ENCODE measurements at places on chromosomes 1 and 21.

DNA sequence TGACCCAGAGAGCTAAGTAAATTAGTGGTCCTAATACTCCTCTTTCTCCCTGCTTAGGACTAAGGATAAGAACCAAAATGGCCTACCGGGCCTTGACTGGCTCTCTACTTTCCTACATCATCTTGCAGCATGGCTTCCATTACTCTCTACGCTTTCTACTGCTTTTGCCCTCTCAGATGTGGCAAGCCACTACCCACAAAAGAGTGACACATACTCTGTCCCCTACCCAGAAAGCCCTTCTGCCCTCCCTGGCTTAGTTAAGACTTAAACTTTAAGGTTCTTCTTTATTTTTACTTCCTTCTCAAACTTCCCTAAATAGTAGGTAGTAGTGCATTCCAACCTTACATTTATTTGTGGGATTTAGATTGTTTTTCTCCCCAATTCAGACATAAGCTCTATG lies 228.1 kb downstream of the TPR start:
- DNase-seq: no peak

- no peak for DNase-seq
Measured at GRCh38 chr1:30134466-30135217, 588.7 kb downstream of the MATN1 start.

DNA sequence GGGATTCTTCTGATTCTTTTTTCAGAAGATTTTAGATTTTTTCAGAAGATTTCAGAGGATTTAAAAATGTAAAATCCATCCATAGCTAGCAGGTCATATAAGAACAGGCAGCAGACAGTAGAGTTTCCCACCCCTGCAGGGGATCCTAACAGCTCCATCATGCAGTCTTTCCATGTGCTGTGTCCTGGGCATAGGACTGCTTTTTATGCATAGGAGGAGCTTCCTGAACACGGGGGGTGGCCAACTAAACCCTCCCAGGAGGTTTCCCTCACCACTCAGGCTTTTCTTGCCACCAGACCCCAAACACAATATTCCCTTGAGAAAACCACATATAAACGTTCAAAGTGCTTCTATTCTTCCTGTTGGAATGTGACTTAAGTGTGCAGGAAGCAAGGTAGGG lies 90.1 kb upstream of the TNR start:
- no peak for DNase-seq

DNA sequence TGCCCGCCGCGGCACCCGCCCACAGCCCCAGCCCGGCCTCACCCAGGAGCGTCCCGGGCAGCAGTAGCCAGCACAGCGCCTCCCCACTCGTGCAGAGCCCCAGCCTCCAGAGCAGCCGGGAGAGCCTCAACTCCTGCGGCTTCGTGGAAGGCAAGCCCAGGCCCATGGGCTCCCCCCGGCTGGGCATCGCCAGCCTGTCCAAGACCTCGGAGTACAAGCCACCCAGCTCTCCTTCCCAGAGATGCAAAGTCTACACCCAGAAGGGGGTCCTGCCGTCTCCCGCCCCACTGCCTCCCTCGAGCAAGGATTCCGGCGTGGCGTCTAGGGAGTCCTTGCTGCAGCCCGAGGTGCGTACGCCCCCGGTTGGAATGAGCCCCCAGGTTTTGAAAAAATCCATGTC lies 531.2 kb downstream of the KIF26B start:
- no peak for DNase-seq

DNA sequence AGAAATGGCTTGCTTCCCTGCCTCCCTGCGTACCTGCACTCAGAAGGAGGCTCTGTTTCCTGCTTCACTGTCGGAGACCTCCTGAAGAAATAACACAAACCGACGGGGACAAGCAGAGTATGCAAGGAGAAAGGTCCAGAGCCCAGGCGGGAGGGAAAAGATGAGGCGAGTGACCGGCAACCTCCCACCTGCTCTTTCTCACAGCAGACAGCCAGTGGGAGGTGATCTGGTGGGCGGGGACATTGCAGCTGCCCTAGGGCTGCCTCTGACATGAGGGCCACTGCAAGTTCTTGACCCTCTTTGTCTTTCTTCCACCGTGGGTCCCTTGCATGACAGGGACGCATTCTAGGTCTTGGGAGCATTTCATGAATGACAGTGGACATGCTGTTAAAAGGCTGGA lies 368.2 kb downstream of the CAMTA1 start:
- DNase-seq: no peak

GRCh38 chr1:91696321-91696720 lies 189.6 kb downstream of the TGFBR3 start:
- no peak for DNase-seq

- no peak for DNase-seq
Measured at GRCh38 chr1:70066711-70067110, 138.7 kb downstream of the LRRC40 start.

DNA sequence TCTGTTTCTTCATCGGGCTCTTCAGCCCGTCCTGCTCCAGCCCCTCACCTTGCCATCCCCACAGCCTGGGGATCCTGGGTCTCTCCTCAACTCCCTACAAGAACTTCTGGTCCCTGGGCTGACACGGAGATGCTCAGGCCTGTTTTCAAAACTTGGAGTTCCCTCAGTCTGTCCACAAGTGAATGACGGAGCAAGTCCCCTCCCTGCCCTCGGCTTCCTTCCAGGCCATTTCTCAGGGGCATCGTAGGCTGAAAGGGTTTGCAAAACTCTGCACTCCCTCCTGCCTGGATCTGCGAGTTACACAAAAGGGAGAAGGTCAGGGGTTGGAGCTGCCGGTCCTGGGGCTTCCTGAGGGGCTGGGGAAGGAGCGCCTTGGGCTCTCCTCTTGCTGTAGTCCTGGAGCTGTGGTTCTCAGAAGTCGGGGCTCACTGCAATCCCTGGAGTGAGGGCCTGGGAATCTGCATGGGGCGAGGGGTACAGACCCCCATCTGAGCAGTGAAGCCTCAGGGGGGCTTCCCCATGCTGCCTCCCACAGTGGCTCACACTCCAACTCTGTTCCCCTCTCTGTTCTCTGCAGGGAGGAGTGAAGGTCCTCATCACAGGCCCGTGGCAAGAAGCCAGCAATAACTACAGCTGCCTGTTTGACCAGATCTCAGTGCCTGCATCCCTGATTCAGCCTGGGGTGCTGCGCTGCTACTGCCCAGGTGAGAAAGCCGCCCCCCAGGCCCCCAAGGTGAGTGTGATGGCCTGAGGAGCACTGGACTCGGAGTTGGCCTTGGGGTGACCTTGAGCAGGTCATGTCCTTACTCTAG lies 100.6 kb upstream of the VAMP3 start:
- DNase-seq: no peak

DNA sequence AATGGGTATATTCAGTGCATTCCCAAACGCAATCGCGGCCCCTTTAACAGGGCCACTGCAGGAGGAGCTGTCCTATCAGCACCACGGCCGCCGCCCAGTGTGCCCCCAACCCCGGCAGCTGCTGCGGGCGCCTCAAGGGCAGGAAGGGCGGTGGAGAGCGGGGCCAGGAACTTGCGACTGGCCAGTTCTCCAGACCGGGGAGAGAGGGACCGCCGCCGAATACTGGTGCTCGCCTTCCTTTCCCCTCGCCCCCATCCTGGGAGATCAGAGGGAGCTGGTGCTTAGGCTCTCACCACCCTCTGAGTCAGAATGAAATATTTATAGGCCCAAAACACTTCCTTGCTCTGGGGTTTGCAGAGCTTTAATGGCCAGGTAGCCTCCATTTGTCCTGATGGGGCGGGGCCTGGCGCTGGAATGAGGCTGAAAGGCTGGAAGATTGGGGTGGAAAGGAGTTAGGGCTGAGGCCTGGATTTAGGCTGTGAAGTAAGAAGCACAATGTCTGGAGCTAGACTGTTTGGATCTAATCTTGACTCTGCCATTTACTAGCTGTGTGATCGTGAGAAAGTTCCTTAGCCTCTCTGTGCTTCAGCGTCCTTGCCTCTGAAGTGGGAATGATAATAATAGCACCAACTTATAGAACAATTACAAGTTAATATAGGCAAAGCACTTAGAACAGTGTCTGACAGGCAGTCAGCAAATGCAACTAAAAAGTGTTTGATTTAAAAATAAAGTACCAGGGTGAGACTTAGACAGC lies 75.5 kb downstream of the NAV1 start:
- no peak for DNase-seq

GRCh38 chr1:208475951-208476845 lies 232.0 kb upstream of the PLXNA2 start:
- no peak for DNase-seq
